ENCODE measurements at places on chromosomes 7 and 10. TPM values are rescaled to one million over a fixed set of nuclear protein-coding genes. Genes with fewer than 3 reads are reported as not detected.

GRCh38 chr10:93995598-93996271, 2.0 kb downstream of the PLCE1 start:
- H3K4me3 ChIP-seq: no peak overlapping the region
- peaks cover 43% of the 10 kb centered on the region for H3K4me1 ChIP-seq
- no peak for DNase-seq
- no peaks in the 10 kb centered on the region for H3K27me3 ChIP-seq
- H3K27ac ChIP-seq: peak overlapping the region; percentile 16

KCNMA1 gene
- total RNA-seq: 5.1 TPM

TMEM236 gene
- total RNA-seq: 0.21 TPM

FGFR2 gene
- total RNA-seq: 65.6 TPM
